ENCODE measurements at places on chromosomes 4 and X.

DNA sequence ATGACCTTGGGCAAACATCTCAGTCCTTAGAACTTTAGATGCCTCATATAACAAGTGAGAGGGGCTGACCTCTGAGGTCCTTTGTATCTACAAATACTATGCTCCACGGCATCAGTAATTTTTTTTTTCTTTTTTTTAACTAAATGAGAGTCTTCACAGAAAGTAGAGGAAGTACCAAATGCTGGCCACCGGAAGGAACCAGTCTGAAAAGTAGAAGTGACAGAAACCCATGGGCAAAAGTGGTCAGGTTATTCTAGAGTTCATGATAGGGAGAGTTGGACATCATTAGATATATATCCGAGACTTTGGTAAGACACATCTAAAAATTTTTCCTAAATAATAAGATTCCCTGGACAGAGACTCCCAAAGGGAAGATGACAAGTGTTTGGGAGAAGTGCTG is 53.7 kb downstream of the COQ2 start:
- DNase-seq: no peak

- no peak for DNase-seq
Measured at GRCh38 chr4:116585246-116585645, 500.1 kb downstream of the TRAM1L1 start.

- no peak for DNase-seq
Measured at GRCh38 chr4:7112656-7113055, 44.8 kb upstream of the GRPEL1 start.

- no peak for DNase-seq
Measured at GRCh38 chrX:72100051-72100755, 31.5 kb downstream of the RTL5 start.

GRCh38 chr4:68717999-68718398 is 47.5 kb upstream of the UGT2B15 start:
- DNase-seq: no peak

DNA sequence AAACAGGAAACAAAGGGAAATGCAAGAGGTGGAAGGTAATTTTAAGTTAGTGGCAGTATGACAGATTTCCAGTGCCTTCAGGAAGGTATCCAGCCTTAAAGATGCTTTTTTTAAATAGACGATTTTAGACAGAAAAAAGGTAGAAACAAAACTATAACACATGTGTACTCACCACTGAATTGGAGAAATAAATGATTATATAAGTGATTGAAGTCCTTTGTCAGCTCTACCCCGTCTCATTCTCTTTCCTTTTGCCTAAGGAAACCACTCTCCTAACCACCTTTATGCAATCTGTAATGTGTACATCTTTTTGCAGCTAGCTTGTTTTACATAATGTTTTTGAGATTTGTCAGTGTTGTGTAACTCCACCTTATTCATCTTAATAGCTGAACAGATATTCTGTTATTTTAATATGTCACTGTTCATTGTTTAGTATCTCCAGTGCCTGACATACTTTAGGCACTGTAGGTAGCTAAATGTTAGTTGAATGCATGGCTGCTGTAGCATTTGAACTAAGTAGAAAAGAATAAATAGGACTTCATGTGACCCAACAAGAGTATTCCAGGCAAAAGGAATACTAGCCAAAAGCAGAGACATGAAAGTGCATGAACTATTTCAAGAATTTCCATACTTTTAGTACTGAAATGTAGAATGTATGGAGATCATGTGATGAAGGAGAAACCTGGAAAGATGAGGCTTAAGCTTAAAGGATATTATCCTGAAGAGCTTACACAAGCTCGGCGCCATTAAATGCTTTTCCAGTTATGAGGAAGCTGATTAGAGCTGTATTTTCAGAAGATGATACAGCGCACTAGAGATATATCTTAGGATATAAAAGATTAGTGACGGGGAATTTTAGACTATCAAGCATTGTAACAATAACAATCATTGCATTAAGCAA is 865 bp downstream of the FAM200B start:
- no peak for DNase-seq

- DNase-seq: no peak
Measured at GRCh38 chrX:15749642-15750610, 11.9 kb downstream of the CA5B start.

DNA sequence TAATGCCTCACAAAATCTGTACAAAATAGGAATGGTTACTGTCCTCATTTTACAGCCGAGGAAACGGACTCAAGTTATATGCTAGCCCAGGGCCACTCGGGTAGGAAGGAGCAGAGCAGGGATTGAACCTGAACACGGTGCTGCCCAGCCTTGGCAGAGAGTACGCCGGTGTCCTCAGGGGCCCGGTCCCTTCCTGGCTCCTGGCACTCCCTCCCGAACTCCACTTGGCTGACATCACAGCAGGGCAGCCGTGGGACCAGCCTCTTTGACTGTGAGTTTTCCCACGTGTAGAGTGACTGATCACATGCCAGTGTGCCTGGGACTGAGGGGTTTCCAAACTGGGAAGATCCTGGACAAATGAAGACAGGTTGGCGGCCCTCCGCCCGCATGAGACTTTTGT is 23.7 kb downstream of the MAN2B2 start:
- DNase-seq: no peak

DNA sequence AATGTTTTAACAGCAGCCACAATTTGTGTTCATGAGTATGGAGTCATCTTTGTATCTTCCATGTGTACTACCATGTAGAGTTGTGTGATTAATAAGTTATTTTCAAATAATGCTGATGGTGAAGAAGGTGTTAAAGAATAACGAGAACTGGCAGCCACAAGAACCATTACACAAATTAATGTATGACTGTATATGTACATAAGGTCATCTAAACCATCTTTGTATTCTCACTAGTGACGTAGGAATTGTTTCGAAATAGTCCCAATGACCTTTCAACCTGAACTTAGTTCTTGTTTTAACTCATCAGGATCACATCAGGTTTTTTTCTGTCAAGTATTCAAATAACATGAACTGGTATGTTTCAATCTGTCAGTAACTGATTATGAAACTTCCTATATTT is 48.3 kb upstream of the NOCT start:
- DNase-seq: no peak

DNA sequence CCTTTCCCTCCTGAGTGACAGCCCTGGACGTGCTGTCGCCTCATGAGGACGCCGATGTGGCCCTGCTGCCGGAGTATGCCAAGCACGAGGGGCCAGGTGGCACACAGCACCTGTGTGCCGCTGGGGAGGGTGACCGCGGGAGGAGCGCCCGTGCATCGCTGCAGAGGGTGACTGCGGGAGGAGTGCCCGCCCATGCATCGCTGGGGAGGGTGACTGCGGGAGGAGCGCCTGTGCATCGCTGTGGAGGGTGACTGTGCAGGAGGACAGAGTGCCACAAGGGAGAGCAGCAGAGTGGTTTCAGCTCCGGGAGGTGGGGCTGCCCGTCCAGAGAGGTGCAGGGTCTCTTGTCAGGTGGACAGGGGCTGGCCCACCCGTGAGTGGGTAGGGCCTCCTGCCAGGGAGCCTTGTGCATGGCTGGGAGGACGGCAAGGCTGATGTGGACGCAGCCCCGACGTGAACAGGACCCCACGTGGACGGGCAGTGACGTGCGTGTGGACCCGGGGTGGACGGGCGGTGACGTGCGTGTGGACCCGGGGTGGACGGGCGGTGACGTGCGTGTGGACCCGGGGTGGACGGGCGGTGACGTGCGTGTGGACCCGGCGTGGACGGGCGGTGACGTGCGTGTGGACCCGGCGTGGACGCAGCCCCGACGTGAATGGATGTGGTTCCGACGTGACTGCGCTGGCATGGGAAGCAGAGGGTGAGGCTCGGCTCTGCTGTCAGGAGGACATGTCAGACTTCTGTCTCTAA is 14.7 kb downstream of the PCGF3 start:
- DNase-seq: no peak

GRCh38 chr4:183932576-183932975 is 27.5 kb downstream of the STOX2 start:
- no peak for DNase-seq

DNA sequence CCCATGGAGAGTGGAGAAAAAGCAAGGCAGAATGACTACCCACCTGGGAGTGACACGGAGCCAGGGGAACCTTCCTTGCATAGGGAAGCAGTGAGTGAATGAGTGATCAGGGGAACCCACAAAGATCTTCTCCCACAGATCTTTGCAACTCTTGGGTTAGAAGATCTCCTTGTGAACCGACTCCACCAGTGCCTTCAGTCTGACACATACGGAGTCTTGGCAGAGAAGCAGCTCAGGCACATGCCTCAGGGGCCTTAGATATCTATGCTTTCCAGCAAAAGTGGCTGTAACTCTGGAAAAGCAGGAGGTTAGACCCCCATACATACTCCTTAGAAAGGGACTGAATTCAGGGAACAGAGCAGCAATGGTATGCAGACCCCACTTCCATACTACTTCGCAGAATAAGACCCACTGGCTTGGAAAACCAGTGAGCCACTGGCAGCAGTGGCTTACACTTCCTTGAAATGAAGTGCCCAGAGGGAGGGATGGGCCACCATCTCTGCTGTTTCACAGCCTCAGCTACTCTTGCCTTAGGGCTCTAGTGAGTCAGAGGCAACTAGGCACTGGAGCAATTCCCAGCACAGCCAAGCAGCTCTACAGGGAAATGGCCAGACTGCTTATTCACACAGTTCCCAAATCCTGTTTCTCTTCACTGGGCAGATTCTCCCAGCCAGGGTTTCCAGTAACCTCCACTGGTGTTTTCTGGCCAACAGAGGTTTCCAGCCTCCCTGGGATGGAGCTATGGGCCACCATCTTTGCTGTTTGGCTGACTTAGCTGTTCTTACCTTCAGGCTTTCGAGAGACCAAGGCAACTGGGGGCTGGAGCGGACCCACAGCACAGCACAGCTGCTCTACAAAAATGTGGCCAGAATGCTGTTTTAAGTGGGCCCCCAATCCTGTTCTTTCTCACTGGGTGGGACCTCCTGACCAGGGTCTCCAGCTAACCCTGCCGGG is 82.8 kb upstream of the TCEAL2 start:
- no peak for DNase-seq

DNA sequence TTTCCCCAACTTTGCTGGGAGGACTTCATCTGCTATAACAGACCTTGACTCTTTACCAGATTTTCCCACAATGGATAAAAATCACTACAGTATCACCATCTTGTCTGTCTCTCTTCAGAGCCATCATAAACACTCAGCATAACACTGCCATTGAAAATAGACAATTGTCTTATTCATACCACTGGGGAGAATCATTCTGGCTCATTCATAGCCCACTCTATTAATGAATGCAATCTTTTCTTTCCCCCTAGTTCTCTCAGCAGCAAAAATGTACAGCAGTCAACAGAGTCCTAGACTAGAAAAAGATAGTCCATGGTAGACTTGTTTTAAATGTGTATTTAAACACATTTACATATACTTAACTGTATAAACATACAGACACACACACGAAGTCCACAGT is 19.2 kb downstream of the SLC9A7 start:
- no peak for DNase-seq

GRCh38 chr4:135838889-135839288 is 1637.3 kb upstream of the PABPC4L start:
- DNase-seq: no peak

GRCh38 chr4:177582992-177583391 is 140.8 kb upstream of the AGA start:
- DNase-seq: no peak

Data from stimulated activated CD4-positive, alpha-beta T cell treated with anti-CD3 and anti-CD28 coated beads, TNF-alpha, amount 100 ng/mL, for 24 hours (primary cell).